Activated CD4-positive, alpha-beta T cell treated with anti-CD3 and anti-CD28 coated beads for 4 hours (primary cell): ENCODE measurements at places on chromosomes 6 and 20.

DNA sequence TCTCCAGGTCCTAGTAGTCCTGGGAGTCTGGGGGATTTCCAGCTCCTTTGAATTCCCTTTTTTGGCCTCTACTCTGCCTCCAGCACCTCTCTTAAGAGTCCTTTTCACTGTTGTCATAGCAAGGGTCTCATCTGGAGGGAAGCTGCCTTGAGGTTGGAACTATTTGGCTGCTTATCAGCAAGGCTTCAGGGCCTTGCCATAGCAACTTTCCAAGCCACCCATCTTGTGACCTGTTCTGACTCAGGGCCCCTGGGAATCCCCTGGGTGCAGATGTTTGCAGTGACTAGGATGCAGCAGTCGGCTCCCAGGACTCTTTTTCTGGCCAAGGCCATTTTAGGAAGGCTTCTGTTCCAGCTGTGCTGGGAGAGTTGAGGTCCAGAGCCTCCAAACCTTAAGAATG lies 12.4 kb downstream of the PKIG start:
- DNase-seq = no peak

DNA sequence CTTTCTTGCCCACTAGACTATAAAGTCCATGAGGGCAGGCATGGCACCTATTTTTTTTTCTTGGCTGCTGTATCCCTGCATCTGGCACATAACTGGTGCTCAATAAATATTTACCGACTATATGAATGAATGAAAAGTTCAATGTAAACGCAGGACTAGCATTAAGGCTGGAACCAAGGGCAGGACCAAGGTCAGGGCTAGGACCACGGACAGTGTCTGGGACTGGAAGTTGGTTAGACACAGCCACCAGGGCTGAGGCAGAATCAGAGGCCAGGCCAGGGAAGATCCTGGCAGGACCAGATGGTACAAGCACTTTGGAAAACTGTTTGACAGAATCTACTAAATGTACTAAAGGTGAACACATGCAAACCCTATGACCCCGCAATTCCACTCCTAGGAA lies 3.7 kb downstream of the TNXB start:
- no peak for DNase-seq

GRCh38 chr6:106334646-106335448 lies 9.3 kb upstream of the ATG5 start:
- DNase-seq = peak; percentile 56

DNA sequence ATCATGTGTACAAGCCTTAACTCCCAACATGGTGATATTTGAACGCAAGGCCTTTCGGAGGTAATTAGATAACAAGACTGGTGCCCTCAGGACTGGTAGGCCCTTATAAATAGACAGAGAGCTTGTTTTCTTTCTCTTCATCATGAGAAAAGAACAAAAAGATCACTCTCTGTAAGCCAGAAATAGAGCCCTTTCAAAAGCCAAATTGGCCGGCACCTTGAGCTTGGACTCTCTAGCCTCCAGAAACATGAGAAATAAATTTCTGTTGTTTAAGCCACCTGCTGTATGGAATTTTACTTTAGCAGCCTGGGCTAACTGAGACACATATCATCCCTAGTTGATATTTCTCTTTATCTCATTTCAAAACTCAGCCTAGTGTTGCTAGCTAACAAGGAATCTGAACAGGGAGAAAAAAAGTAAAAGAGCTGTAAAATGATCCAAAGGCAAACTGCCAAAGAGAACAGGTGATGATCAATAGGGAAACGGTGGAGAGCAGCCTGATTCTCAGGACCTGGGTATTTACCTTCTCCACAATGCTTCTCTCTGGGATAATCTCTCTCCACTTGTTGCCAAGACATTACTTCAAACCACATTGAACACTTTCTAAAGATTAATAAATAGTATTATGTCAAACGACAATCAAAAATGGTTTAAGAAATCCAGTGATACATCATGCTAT lies 6.1 kb downstream of the COL21A1 start:
- no peak for DNase-seq

- no peak for DNase-seq
Observed at GRCh38 chr20:2698912-2699311, 6.3 kb downstream of the EBF4 start.

DNA sequence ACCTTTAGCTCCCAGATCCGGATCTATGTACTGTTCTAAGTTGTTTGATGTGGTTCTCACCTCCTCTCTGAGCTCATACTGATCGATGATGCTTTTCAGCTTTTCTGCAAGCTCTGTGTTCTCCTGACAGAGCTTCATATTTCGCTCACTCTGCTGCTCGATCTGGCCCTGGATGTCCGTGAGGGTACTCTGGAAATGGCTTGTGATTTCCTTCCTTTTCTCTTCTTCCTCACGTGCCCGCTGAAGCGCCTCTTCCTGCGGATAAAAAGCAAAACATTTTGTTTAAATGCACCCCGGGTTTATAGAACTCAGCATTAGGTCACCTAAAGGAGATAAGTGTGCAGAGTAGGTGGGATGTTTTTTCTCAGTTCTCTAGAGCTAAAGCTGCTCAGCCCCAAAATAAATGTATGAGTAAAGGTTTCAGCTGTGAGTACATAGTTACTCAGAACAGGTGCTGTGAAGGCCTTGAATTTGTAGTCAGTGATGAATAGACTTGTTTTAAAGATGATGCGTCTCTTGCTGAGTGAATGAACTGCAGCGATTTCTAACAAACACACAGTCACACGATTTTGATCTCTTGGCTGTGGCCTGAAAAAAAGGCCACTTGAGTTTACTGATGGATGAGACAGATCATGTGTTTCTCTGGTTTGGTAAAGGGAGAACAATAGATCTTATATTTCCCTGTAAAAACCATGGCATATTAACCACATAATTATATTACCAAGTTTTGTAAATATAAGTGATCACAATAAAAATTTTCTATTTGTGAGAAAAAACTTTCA lies 29.1 kb downstream of the TXLNB start:
- DNase-seq = peak; percentile 15

DNA sequence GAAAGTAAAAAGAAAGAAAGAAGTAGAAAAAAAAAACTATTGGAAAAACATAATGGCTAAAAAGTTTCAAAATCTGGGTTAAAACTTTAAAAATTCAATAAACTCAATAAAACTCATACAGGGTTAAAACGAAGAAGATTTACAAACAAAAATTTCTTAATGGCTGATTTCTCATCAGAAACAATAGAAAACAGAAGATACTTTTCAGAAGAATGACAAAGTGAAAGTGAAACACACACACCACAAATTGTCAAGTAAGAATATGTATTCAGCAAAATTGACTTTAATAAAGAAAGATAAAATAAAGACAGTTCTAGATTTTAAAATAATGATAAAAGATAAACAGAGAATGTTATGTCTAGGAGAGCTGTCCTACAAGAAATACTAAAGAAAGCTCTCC lies 618.9 kb upstream of the GJE1 start:
- DNase-seq = no peak

DNA sequence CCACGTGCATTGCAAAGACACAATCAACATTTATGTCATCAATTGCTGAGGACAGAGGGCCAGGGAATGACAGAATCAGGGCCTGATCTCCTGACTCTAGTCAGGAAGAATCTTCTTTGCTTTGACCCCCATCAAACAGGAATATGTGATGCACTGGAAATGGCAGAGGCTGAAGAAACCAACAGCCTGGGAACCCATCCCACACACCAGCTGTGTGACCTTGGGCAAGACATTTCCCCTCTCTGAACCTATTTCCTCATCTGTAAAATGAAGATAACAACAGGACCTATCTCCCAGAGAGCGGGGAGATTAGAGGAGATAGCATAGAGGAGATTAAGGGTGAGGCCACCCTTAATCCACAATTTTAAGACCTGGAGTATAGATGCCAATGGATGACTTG lies 1.5 kb downstream of the HNF4A start:
- DNase-seq = no peak

DNA sequence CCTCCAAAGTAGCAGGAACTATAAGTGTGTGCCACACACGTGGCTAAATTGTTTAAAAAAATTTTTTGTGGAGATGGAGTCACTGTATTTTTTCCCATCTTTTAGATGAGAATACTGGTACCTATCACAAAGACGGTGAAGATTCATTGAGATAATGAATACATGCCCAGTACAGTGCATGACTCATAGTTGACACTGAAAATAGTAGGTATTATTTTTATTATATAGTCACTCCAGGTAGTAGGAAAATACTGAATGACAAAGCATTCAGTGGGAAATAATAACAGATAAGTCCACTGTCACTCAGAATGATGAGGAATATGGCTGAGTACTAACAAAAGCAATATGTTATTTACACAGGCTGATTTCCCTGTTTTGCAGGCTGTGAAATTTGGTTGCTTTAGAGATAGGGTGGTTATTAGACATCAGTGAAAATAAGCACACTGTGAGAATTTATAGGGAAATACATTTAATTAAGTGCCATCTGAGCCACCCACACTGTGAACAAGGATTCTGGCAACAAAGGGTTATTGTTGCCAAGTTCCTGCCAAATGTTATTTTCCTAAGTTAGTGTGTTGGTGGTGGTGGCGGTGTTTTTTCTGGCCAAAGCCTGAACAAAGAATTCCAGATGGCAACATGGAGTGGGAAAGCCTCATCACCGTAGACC lies 129.8 kb upstream of the FOXQ1 start:
- DNase-seq = no peak

GRCh38 chr6:152598421-152598820 lies 38.7 kb downstream of the SYNE1 start:
- no peak for DNase-seq

DNA sequence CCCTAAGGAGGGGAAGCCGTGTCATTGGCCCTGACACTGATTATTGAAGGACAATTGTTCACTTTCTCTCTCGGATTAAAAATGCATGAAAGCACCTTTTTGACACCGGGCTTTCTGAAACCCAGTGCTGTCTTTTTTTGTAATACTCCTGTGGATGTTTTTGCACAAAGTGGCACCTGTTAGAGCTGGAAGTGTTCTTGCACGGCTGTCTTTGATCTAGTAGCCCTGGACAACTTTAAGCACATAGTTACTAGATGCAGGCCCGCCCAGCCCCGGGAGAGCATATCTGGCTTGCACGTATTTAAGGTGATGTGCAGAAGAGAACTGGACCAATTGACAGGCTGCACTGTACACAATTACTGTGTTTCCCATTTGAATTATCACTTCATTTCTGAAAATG lies 72.6 kb downstream of the ARID1B start:
- DNase-seq = no peak

GRCh38 chr20:1887321-1887720 lies 7.9 kb upstream of the SIRPA start:
- no peak for DNase-seq

DNA sequence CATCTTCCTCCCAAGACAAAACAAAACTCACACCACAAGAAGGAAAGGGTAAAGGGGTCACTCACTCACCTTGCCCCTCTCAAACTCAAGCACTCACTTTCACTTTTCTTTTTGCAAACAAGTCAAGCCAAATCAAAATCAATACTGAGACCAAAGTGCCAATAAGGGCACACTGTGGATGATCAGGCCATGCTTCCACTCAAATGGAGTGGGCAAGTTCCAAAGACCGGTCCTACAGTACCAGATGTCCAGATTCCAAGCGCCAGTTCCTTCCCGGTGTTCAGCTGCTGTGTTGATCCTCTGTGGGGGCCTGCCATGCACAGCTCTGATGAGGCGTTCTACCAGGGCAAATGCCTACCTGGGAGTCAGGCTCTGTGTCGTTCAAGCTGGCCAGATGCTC lies 162.6 kb upstream of the GRIK2 start:
- DNase-seq = no peak

DNA sequence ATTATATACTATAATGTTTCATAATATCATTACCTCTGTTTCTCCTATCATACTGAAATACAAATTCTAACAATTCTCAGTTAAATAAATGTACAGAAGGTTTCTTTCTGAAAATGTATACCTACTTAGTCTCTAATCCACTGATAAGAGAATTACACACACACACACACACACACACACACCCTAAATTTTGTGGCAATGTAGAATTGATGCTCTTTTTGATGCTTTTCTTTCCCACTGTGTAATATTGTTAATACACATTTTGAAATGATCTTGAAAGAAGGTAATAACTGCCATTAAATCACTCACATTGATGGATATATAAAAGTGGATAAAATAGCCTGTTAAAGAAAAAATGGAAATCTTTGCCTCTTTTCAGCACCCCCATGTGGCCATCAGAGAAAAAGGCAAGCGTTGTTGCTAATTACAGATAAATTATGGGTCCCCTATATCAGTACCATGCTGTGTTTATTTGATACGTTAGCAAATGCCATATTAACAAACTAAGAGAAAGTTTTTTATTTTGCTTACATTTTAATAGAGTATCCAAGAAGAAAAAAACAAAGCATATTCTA lies 76.6 kb upstream of the VGLL2 start:
- no peak for DNase-seq

DNA sequence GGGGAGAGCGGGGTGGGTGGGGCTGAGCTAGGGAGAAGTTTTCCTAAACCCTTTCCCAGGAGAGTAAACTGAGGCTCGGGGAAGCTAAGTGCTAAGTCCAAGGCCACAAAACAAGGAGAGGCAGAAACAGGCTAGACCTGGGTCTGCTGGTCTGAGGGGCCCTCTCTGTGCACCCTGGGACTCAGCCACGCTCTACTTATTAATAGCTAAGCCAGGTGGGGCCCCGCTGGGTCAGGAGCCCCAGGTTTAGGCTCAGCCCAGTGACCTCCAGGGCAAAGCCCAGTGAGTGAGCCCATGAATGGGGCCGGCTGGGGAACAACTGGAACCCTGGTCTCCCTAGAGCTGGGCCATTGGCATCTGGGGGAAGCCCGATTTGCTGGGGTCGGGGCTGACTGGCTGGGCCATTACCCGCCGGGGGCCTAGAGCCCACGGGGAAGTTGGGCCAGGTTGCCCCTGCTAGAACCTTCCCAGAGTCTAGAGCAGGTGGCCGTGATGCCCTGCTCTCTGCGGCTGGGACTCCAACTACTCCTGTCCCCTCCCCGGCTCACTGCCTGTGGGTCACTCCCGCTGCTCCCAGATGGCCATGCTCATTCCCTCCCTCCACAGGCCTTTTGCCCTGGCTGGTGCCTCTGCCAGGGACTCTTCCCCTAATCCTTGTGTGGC lies 24.1 kb upstream of the NOL4L start:
- DNase-seq = no peak

- DNase-seq = no peak
Observed at GRCh38 chr6:33513213-33513612, 58.8 kb downstream of the ZBTB9 start.

DNA sequence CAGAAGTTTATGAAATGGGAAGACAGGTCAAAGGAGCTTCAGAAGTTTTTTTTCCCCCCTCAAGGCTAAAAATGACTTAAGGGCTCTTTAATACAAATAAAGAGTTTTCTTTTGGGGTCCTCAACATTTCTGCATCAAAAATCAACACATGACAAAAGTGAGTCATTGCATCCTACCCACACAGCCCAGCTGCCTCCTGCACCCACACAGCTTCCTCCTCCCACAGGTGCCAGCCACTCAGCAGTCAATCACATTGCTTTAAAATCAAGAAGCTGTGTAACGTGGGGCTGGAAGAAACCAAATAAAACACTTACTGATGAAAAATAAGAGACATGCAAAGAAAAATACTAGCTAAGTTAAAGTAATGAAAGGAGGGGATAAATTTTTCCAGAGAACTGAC lies 68.5 kb downstream of the MAP3K5 start:
- DNase-seq = peak; percentile 58

DNA sequence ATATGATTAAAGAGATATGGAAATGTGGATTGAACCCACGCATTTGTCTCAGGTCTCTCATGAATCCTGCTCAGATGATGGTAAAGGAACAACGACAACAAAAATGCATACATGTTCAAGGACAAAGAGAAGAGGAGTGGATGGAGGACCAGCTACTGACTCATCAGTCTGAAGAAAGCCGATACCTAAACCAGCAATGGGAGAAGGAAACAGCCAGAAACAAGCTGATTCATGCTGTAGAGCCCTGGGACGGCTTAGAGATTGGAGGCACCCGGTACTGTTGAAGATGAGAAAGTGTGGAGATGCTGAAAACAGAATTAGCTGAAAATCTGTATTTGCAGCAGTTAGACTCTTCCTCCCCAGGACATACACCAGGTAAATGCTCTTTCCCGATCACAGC lies 14.4 kb upstream of the RIPPLY2 start:
- DNase-seq = no peak
